ENCODE measurements at places on chromosomes 12 and 14. TPM values are rescaled to one million over a fixed set of nuclear protein-coding genes. Genes with fewer than 3 reads are reported as not detected.

Gene KRT6A
- total RNA-seq = 0.24 TPM

GRCh38 chr14:21405097-21405496, 21.3 kb upstream of the SUPT16H start:
- DNase-seq = no peak

DNA sequence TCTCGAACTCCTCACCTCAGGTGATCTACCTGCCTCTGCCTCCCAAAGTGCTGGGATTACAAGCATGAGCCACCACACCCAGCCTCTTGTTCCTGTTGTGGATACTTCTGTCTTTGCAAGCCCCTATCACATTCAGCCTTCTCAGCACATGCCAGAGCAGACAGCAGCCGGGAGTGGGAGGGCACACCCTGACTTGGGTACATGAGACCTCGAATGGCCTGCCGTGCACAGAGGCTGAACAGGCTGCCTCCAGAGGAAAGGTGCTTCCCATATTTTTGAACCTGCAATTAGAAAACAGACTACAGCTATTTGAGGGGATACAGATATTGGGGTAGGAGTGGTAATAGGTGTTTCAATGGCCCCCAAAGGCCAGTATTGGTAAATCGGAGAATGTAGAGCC, 307.3 kb upstream of the DIO3 start:
- no peak for DNase-seq

- DNase-seq = no peak
Measured at GRCh38 chr12:58812214-58812613, 108.1 kb downstream of the LRIG3 start.

Gene ANGEL1
- total RNA-seq = 19.8 TPM

Gene SPX
- not detected for total RNA-seq

DNA sequence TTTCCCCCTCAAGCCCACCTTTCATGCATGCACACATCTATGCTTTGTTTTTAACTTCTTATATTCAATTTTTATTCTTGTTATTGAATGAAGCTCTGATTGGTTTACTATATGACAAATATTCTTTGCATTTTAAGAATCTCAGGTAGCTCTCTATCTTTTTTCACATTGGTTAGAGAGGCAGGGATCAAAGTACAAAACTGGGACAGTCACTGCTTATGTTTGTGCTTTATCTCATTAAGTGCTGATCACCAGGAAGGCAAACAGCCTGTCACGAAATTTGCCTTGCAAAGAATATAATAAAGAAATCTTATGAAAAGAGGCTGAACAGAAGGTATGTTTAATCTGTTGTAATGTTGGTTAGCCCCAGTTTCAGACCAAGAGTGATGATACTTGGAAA, 29.7 kb upstream of the INSM2 start:
- no peak for DNase-seq

GRCh38 chr14:90580377-90581335, 183.8 kb downstream of the CALM1 start:
- DNase-seq = no peak

DNA sequence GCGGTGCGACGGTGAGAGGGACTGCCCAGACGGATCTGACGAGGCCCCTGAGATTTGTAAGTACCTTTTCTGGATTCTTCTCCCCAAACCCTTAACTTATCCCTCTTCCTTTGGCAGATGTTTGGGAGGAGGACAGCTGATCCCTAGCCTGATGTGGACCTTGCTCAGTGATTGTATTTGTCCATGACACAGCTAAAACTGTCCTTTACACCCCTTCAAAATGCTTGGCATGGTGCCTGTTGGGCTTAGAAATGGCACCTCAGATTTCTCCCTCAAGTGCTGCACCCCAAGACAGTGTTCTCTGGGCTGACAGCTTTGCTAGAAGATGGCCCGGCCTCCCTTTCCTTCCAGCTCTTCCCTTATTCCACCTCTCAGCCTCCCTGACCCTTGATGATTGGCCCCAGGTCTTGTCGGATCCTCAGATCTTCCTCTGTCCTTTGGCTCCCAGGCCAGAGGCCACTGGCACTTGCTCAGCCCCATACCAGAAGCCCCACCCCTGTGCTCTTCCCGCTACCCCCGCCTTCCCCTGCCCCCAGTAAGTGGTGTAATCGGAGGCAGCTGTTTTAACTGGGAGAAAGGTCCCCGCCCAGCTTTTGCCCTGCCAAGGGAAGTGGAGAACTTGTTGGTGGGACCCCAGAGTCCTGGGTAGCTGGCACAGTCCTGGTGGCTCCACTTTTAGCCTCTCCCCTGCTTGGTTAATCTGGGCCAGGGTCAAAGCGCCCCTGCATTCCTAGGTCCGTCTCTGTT, 8.7 kb downstream of the LRP1-AS start:
- DNase-seq = no peak

- no peak for DNase-seq
Measured at GRCh38 chr12:3265406-3265805, 188.2 kb downstream of the TSPAN9 start.

DNA sequence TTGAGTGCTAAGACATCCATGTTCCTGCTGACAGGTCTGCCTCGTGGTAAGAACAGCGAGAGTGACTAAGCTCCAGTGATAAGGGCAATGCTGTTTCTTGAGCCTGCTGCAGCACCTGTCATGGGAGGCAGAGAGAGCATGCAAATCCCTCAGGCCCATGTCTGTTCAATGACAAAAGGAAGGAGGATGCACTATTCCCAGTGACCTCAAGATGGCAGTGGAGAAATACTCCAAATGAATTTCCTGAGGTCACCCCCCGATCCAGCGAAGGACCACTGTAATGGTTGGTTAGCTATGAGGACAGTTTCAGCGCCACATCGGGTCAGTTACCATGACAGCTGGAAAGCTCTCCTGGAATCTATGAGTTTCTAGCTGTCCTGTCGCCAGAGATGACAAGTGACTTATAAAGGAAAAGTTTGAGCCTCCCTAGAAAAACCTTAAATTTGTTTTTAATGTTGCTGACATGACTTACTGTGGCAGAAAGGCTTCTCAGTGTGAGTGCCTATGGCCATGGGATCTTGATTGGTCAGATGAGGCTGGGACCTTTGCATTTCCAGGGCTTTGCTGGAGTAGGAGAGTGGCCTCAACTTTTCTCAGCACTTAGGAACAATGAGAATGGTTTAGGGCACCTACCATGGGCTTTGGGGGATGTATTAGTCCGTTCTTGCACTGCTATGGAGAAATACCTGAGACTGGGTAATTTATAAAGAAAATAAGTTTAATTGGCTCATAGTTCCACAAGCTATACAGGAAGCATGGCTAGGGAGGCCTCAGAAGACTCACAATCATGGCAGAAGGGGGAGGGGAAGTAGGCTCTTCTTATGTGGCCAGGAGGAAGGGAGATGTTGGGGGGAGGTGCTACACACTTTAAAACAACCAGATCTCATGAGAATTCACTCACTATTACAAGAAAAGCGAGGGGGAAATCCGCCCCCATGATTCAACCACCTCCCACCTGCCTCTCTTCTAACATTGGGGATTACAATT, 88.0 kb upstream of the TMEM260 start:
- peak; percentile 41 for DNase-seq

DNA sequence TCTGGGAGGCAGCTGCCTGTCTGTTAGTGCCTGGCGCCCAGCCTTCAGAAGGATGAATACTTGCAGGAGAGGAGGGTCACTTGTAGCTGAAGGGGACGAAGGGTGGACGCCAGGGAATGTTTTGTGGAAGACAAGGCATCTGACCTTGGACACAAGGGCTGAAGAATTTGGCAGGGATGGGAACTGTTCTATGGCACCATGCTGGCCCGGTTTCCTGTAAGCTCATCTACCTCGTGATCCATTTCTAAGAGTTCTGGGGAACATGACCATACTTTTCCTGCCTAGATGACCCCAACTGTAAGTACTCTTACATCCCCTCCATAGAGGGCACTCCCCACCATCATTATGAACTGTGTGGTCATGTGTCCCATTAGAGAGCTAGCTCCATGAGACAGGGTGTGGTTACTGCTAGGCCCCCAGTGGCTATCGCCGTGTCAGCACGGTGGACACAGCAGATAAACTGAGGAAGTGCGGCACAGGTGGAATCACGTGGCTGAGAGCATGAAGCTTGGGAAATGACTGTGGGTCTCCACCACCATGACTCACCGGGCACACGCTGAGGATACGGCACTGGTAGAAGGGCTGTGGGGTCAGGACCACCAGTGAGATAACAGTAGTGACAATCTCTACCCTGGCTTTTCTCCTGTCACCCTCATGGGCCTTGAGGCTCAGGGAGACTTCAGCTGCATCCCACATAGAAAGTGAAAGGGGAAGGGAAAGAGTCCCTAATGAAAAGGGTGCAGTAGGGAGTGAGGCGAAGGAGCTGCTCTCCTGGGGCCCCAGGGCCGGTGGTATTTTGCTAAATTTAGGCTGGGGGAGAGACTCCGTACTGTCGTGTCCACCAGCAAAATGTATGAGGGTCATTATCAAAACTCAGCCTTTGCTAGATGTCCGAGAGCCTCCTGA, 252.6 kb downstream of the FOXN3 start:
- no peak for DNase-seq

GRCh38 chr14:50109342-50109741, 7.0 kb downstream of the VCPKMT start:
- no peak for DNase-seq

DNA sequence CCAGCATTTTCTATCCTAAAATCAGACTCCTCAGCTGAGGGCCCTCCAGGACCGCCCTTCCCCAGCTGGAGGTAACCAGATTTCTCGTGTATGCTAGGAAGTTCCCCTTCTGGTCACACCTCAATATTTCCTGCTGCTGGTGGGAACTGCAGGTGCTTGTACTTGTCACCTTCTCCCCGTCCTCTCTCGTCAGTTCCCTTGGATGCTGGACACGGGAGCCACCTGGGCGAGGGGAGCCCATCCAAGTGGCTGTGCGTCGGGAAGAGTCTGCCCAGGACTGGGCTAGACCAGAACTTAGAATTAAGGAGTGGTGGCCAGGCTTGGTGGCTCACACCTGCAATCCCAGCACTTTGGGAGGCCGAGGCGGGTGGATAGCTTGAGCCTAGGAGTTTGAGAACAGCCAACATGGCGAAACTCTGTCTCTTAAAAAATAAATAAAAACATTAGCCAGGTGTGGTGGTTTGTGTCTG, 23.2 kb upstream of the KIF26A start:
- DNase-seq = no peak

DNA sequence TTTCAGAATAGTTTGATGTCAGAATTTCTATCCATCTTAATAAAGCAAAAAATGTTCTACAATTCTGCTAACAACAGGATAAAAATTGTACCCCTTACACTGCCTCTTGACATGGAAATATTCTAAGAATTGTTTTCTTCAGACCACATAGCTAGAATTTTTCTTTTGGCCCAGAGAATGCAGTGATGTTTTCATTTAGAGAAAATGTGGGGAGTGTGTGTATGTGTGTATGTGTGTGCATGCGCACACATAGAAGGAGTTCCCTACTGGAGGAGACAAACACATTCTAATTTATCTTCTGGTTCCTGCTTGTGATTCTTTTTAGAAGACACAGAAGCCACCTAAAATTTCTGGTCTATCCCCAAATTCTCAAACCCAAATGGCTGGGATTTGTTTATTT, 1145.7 kb downstream of the VRK1 start:
- no peak for DNase-seq

GRCh38 chr12:50042693-50043092, 14.7 kb upstream of the ASIC1 start:
- no peak for DNase-seq

DNA sequence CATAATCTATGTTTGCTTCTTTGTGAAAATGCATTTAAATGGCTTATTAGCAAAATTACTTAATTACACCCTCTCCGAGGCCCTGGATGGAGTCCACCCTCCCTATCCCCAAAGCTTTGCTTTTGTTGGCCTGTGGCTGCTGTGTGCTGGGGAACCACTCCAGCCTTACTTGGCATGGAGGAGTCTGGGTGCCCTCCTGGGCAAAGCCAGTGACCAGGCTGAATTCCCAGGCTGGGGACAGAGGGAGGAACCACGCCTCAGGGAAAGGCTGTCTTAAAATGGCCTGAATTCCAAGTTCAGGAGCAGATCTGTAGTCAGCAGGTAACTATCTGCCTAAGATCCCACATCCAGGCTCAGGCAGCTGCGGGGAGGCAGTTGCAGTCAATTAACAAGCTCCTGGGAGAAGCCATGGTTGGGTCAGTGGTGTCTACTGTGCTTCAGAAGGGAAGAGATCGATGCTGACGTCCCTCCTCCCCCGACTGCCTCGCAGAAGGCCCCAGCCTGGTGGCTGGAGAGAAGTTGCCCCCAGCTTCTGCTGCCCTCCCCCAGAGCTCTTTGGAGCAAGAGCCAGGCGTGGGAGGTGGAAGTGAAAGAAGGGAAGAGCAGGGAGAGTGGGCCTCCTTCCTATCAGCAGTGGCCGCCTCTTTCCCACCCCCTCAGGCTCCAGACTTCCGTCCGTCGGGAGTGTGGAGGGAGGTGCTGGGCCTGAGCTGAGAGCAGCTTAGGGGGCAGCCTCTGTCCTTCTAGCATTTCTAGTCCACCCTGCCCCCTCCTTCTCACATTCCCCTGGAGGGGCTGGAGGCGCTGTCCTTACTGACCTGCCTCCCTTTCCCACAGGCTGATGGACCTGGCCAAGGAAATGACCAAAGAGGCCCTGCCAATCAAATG, 11.3 kb downstream of the VASH1 start:
- no peak for DNase-seq

GRCh38 chr12:75750716-75751306, 239.4 kb upstream of the KRR1 start:
- no peak for DNase-seq

DNA sequence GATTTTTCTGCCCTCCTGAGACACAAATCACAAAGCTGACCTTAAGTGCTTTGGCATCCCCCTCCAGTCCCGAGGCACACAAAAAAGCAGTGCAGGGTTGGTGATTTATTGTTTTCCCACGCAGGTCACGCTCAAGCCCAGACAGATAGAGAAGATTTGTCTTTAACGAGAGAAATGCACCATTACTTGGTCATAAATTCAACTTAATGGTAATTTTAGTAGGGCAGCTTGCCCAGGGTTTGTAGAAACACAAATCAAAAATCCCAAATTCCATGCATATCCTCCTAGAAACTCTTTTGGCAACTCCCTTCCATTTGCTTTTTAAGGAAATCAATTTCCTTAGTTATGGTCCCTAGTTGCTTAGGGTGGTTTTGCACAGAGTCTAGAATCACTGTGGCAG, 132.6 kb downstream of the IGF1 start:
- DNase-seq = no peak

DNA sequence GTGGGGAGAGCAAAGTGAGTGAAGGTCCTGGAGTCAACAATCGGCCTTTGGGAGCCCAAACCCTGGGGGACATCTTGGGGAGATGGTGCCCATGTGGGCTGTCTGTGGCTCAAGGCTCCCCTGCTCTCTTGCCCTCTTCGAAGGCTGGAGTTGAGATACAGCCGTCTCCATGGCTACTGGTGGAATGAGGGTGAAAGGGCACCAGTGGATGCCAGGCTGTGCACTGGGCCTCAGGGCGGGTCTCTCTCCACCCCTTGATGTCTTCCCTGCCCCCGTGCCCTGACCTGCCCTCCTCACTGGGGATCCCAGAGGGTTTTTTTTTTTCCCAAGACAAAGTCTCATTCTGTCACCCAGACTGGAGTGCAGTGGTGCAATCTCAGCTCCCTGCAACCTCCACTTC, 2.0 kb upstream of the ANKRD9 start:
- no peak for DNase-seq

GRCh38 chr12:11016937-11017336, 5.5 kb downstream of the TAS2R19 start:
- no peak for DNase-seq

GRCh38 chr12:92094751-92095161, 50.9 kb downstream of the BTG1 start:
- no peak for DNase-seq

Data from Calu3 (cell line).